Stimulated activated CD4-positive, alpha-beta T cell treated with anti-CD3 and anti-CD28 coated beads, Interleukin-2, amount 100 ng/mL, for 4 hours (primary cell): ENCODE measurements at places on chromosomes 11 and 22.

DNA sequence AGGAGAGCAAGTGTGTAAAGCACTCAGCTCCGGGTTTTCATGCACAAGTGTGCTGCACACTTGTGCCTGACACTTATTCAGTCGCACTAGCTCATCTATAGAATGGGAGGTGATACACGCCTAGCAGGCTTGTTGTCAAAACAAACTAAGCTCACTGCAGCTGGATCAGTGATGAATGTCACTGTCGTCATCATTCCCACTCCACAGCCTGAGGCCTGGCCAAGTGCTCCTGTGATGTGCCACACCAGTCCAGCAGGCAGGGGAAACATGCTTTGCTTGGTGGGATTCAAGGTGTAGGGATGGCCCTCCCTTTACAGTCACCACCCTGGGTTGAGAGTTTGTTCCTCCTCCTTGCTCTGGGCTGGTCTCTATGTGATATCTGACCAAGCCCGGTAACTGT is 6.8 kb downstream of the MPST start:
- no peak for DNase-seq

GRCh38 chr11:20671856-20672546 is 2.6 kb downstream of the NELL1 start:
- DNase-seq, result no peak

GRCh38 chr11:8360086-8360828 is 96.6 kb upstream of the LMO1 start:
- DNase-seq, result no peak

DNA sequence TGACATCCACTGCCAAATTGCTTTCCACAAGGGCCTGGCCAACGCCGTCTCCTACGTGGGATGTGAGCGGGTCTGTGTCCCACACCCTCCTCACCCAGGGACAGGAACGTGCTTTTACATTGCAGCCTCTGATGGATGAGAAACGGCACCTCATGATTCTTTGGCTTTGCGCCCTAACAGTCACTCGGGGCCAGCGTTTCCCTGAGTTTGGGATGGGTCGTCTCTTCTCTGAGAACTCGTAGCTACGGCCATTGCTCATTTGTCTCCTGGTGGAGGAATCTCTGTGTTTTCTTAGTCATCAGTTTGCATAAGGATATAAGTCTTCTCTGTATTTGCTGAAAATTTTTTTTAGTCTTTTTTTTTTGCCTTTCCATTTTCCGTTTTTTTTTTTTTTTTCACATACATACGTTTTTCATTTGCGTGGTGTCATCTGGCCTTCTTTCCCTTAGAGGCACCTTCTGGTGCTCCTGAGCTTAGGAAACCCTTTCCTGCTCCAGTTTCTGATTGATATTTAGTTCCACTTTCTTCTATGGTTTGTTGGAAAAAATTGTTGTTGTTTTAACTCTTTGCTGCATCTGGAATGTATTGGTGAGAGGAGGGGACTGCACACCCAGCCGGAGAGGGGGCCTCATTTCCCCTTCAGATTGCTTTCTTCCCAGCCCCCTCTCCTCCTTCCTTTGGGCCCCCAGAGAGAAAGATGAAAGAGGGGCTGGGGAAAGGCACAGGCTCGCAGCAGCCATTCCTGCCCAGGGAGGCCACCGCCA is 12.0 kb downstream of the TNNT3 start:
- DNase-seq, result no peak

DNA sequence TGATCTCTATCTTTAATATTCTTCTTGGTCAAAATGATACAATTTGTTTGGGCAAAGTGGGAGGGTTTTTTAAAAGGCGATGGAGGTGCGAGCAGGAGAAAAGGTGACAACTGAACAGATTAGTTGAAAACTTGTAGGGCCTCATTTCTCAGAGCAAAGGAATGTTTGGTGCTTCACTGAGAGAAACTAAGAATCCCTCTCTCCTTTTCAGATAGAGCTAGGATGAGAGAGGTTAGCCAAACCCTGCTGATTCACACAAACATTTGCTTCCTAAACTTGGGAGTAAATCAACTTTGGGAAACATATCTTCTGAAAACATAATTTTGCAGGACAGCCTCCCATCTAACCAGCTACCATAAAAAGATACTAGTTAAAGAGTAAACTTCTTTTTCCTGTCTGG is 57.0 kb downstream of the PHF21A start:
- no peak for DNase-seq

DNA sequence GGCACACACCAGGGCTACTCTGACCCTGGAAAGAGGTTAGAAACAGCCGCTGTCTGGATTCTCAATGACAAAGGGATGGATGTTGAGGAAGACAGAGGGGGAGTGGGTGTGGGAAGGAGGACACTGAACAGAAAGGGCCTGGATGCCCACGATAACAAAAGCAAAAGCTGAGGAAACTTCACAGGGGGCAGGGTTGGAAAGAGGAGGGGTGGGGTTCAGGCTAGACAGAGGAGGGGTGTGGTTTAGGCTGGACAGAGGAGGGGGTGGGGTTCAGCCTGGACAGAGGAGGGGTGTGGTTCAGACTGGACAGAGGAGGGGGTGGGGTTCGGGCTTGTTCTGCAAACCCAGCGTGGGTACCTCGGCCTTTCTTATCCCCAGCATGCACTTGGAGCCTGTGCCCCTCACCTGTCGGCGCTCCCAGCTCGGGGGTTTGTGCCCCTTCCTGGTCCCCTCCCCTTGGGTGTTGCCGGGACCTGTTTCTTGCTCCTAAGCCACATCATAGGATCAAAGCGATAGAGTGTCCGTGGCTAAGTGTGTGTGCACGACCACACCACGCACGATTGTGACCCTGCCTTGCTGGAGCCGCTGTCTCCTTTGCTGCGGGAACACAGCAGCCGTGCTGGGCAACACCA is 75.6 kb downstream of the BRD1 start:
- DNase-seq, result no peak
